ENCODE measurements at places on chromosomes 5 and 9.

DNA sequence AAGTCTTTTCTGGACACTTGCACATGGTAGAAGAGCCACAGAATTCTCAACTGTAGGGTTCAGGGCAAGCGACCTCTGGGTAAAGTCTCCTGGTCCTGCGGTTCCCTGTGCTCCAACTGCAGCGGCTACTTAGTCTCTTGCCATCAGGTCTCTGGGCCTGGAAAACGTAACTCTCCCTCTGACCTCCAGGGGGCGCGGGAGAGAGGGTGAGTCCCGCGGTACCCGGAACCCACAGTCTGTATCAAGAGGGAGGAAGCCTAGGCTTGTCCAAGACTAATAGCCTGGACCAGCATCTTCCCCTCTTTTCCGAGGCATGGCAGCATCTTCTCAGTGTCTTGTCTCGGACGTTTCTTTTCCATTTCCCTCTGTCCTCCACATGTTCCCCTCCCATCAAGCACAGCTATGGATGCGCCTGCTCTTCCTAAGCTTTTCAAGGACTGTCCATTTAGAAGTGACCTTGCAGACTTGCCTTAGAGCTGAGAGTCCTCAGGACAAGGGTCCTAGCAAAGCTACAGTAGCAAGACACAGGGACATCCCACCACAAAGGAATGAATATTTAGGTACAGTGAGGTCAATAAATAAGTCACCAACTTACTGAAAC, 59.3 kb downstream of the FSTL4 start:
- peak; percentile 51 for DNase-seq

DNA sequence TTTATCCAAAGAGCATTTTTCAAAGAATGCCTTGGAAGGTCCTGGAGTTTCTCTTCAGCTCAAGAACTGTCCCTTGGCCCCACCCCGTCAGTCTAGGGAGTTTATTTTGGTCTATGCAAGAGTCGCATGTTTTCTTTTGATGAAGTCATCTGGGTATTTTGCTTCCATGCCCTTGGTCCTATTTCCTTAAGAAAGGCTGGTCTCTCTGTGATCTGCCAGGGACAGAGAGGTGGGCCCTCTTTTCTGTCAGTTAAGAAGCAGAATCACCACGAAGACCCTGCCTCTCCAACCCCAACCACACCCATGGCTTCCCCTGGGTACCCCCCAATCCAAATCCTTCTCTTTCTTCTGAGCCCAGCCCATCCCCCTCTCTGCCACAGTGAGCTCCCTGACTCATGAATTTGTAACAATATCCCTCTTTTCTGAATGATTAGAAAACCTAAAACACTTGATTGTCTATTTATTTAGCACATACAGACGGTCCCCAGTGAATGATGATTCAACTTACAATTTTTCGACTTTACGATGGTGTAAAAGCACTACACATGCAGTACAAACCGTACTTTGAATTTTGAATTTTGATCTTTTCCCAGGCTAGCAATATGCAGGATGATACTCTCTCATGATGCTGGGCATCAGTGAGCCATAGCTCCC, 163.5 kb upstream of the ADRA1B start:
- no peak for DNase-seq

DNA sequence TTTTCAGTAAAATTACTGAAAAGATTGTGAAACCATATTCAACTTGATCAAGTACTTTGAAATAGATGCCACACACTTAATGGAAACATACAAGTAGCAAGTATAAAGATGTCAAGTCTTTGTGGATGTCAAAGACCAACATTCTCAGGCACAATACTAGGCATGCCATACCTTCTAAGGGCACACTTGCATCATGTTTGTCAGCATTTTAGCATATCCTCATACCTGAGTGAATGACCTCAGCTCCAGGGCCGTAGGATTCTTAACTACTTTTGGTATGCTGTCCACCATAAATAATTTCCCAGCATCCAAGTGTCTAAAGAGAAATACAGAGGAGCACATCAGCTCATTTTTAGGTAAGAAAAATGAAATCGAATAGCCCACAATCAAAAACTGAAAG, 86.4 kb downstream of the FREM1 start:
- DNase-seq: no peak

GRCh38 chr9:89845862-89846261, 241.1 kb downstream of the GADD45G start:
- DNase-seq: no peak

- no peak for DNase-seq
Measured at GRCh38 chr9:121210536-121210935, 8.9 kb upstream of the RAB14 start.

GRCh38 chr9:14520341-14520740, 172.9 kb downstream of the ZDHHC21 start:
- no peak for DNase-seq

- no peak for DNase-seq
Measured at GRCh38 chr5:64149857-64150521, 15.7 kb upstream of the RNF180 start.

- DNase-seq: no peak
Measured at GRCh38 chr9:38437193-38437823, 13.1 kb upstream of the IGFBPL1 start.

GRCh38 chr5:83871533-83872395, 151.1 kb upstream of the HAPLN1 start:
- DNase-seq: no peak

DNA sequence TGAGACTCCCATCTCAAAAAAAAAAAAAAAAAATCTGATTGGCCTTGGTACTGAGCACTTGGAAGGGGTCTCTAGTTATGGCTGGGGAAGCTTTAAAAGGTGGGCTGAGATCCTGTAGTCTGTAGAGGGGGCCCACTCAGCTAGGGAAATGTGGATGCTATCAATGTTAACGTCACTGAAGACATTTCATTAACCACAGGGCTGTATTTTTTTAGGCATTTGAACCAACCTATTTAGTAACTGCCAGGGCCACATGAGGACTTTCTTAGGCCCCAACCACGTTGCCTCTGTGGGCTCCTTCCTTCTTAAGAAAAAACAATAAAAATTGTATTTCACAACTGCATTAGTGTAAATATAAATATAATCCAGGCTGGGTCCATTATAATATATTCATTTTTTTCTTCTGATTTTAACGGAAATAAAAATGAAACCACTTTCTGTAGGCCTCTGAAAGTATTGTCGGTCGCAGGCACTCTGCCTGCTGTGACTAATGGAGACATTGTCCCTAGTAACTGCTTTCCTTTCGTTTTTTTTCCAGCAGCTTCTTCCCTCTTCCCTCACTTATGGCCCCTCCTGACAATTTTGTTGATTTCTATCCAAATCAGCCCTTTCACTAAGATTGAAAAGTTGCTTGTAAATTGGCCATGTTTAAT, 71.6 kb downstream of the GCNT1 start:
- no peak for DNase-seq

- no peak for DNase-seq
Measured at GRCh38 chr5:31232273-31232888, 38.9 kb downstream of the CDH6 start.

GRCh38 chr5:124537107-124537506, 209.3 kb downstream of the ZNF608 start:
- DNase-seq: no peak

GRCh38 chr5:2985718-2986117, 234.2 kb upstream of the IRX2 start:
- no peak for DNase-seq

DNA sequence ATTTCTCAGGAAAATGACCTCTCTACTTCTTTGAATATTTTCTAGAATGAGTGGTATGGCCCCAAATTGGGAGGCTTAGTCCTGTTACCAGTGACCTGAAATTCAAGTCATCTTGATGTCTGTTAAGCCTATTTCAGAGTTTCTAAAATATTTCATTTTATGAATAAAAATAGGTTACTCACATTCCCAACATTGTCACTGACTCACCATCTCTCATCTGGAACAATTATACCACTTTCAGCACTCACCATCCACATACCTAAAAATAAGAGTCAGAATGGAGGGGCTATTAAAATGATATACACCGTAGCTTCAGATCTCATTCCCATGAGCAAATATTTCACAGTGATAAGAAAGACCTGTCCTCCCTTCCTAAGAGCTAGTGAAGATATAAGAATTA, 71.8 kb downstream of the KIAA1958 start:
- no peak for DNase-seq
